H9 (cell line): ENCODE measurements at places on chromosomes 5 and 9. TPM values are rescaled to one million over a fixed set of nuclear protein-coding genes. Genes with fewer than 3 reads are reported as not detected.

GRCh38 chr5:181207960-181208253, 2.9 kb upstream of the TRIM7 start:
- no peak for DNase-seq

- peak; percentile 15 for DNase-seq
Observed at GRCh38 chr5:141868541-141868940, 9.7 kb downstream of the PCDH1 start.

- DNase-seq: peak; percentile 80
Observed at GRCh38 chr9:117411547-117411946, 3.3 kb downstream of the ASTN2 start.

DNA sequence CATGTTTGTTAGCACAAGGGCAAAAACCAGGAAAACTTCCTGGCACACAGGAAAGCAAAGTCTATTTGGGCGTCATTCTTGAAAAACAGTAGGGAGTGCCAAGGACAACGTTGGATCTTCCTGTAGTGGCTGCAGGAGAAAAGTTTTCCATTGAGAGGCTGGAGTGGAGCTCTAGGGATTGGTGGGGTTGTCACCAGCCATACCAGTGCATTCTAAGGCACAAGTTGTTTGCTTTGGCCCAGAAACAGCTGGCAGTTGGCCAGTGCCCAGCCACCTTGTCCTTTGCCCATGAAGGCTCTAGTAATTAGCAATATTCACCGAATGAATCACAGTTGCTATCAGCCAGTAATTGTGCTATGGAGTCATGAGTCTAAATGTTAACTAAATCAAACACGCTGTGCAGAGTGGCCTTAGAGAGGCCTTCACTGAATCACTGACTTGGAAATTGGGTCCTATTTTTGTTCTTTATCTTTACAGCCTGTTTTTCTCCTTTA, 26.4 kb downstream of the TNFSF15 start:
- no peak for DNase-seq

Gene CTXN3
- not detected in 2 replicates for total RNA-seq

DNA sequence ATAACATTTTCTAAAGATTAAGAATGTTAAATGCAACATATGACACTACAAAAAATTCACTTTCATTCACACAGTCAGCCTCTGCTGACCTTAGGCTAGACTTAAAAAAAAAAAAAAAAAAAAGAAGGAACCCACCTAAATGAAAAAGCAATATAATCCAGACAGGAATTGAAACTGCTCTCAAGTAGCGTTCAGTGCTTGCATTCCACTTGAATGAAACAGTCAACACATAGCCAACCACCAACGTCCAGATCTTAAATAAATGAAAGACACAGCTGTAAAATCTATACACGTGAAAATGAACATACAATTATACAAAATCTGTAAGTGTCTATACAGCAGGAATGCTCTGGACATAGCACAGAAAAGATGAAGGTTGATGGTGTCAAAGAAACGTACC, 11.4 kb downstream of the TMEM245 start:
- DNase-seq: no peak

- no peak for DNase-seq
Observed at GRCh38 chr5:179367491-179367890, 22.2 kb upstream of the ADAMTS2 start.

DNA sequence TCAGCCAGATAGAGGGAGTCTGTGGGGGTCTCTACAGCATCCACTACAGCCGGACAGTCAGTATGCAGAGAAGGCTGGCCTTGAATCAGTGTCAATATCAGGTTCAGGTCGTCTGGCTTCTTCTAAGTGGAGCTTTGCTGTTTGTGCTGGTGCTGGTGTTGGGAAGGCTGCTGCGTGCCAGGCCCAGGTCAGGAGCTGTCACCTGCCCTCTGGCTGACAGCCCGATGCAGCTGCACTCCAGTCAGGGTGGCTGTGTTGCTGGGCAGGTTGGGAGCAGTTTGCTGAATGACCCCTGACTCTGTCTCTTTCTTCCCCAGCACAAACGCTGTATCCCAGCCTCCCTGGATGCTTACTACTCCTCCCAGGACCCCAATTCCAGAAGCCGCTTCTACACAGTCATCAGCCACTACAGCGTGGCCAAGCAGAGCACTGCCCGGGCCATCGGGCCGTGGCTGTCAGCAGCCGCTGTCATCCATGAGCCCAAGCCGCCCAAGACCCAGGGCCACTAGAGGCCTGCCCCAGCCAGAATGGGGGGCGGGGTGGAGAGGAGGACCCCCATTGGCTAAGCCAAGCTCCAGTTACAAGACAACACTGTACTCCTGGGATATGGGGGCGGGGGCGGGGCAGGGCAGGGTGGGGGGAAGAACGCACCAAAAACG, 61.6 kb downstream of the NSG2 start:
- DNase-seq: peak; percentile 65

Gene RANBP3L
- total RNA-seq: not detected in 2 replicates

DNA sequence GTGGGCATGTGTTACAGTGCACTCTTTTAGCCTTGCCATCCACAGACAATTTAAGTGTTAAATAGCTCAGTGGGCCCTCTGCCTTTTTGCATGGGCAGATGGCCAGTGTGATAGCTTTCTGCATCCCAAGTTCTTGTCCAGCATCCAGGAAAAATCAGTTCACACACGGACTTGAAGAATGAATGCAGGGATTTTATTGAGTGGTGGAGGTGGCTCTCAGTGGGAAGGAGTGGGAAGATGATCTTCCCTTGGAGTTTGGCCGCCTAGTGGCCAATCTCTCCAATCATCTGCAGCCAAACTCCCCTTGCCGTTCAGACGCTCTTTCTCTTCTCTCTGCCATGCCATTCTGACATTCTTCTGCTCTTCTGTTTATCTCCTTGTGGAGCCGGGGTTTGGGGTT, 322.4 kb upstream of the GRAMD2B start:
- no peak for DNase-seq

DNA sequence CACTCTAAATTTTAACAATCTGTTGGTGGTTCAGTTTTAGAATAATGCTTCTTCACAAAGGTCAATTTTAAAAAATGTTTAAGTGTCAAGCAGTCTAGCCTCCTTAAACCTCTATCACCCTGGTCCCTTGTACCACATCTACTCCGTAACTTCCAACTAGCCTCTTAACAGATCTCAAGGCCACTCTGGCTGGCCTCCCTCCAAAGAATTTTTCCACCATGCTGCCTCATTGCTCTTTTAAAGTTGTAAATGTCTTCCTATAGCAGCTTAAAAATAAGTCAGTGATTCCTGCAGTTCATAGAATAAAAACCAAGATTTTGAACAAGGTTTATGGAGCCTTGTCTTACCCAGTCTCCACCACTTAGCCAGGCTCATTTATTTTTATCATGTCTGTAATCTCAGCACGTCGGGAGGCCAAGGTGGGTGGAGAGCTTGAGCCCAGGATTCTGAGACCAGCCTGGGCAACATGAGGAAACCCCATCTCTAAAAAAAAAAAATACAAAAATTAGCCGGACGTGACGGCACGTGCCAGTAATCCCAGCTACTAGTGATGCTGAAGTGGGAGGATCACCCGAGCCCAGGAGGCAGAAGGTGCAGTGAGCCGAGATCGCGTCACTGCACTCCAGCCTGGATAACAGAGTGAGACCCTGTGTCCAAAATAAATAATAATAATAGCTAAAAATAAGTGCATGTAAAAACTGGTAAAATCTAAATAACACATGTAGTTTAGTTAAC, 924.9 kb upstream of the DMAC1 start:
- DNase-seq: no peak

DNA sequence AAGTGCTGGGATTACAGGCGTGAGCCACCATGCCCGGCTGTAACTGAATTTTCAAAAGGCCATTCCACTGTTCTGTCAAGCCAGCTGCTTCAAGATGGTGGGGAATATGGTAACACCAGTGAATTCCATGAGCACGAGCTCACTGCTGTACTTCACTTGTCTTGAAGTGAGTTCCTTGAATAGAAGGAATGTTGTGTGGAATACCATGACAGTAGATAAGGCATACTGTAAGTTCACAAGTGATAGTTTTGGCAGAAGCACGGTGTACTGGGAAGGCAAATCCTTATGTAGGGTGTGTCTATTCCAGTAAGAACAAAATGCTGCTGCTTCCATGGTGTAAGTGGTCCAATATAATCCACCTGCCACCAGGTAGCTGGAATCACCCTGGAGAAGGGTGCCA, 6.6 kb upstream of the PRXL2C start:
- DNase-seq: no peak

GRCh38 chr5:27516437-27516836, 478.1 kb upstream of the CDH9 start:
- DNase-seq: no peak

- no peak for DNase-seq
Observed at GRCh38 chr9:134475011-134475790, 148.9 kb downstream of the RXRA start.

- no peak for DNase-seq
Observed at GRCh38 chr5:163759000-163759704, 253.7 kb downstream of the MAT2B start.

GRCh38 chr5:169805527-169805934, 168.5 kb downstream of the DOCK2 start:
- peak; percentile 45 for DNase-seq

- DNase-seq: no peak
Observed at GRCh38 chr5:99646011-99646647, 717.3 kb upstream of the CHD1 start.

Gene GNA14
- total RNA-seq: 0.37 and 0.48 TPM in 2 replicates

DNA sequence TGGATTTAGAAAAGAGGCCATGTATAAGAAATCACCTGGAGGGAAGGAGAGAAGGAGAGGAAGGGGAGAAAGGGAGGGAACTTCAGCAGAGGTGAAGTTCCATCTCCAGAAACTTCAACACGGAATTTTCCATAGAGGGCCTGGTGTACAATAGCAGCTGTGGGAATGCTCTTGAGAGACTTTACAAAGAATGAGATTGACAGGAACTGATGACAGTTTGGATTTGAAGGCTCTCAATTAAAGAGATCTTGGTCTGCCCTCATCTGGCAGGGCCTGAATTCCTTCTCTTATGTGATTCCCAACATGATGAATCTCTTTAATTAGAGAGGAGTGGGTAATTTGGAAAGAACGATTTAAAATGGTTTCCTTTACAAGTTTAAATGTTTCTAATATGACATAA, 143.5 kb downstream of the MLLT3 start:
- DNase-seq: no peak

DNA sequence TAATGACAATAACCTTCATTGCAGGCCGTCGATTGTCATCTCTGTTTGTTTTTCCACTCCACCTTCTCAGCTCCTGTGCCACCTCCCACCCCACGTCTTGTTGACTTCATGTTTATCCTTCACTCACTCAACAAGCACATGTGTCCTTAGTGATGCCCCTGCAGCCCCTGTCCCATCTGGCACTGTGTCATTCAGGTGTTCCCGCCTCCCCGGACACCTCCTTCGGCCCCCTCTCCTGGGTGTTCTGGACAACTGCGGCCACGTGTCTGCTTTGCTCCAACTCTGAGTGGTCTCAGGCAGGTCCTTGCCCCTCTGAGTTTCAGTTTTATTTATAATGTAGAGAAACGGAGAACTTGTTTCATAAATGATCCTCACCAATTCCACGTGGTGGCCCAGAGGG, 91.0 kb upstream of the COL5A1 start:
- DNase-seq: no peak

- peak; percentile 94 for DNase-seq
Observed at GRCh38 chr5:160287378-160288051, 24.8 kb downstream of the CCNJL start.

GRCh38 chr5:52794519-52794918, 6.8 kb downstream of the ITGA1 start:
- no peak for DNase-seq

Gene C9orf153
- 0.17 TPM in 1 of 2 replicates, not detected in the other for total RNA-seq

- no peak for DNase-seq
Observed at GRCh38 chr5:123929055-123929474, 417.1 kb downstream of the CSNK1G3 start.

Gene BHMT
- 0.72 and 1.4 TPM in 2 replicates for total RNA-seq
